ENCODE measurements at places on chromosomes 4 and X.

DNA sequence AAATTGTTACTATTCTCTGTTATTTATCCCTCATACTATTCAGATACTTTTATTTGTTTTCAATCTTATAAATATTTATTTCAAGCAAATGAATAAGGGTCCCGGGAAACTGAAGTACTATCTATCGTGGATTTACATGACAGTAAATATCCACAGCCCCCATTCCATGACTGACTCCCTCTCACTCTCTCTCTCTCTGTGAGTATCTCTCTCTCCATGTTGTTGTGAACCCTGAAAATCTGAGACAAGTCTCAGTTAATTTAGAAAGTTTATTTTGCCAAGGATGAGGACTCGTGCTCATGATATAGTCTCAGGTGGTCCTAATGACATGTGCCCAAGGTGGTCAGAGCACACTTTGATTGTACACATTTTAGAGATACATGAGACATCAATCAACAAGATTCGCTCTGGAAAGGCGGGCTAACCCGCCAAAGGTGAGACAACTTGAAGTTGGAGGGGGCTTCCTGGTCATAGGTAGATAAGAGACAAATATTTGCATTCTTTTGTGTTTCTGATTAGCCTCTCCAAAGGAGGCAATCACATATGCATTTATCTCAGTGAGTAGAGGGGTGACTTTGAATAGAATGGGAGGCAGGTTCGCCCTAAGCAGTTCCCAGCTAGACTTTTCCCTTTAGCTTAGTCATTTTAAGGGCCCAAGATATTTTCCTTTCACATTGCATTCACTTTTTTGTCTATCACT is 986.4 kb downstream of the NLGN4X start:
- DNase-seq = no peak

DNA sequence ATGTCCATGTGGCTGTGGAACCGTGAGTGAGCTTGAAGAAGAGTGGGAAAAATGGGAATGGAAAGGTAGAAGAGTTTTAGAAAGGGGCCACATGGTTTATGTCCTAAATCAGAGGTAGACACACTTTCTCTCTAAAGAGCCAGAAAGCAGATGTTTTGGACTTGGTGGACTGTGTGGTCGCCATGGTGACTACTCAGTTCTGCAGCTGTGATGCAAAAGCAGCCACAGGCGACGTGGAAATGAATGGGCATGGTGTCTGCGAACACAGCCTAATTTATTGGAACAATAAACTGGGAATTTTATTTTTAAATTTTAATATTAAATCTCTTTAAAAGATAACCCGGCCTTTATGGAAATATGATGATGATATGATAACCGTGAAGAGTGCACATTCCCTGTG is 386.0 kb upstream of the FAT1 start:
- DNase-seq = no peak

DNA sequence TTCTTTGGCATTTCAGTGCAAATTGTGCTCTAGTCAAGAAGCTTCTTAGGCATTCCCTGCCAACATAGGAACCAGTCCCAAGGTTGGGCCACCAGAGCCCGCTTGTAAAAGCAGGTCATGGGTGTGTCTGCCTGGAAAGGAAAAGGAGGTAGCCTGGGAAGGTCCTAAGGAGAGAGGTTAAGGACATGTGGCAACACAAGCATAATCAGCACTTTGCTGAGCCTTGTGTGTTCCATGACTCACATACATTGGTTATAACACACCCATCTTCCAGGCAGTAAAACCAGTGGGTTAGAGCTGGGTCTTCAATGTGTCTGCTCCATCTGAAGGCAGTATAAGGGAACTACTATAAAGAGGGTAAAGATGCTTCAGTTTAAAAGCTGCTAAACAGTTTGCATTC is 165.0 kb downstream of the FHIP1A start:
- no peak for DNase-seq

DNA sequence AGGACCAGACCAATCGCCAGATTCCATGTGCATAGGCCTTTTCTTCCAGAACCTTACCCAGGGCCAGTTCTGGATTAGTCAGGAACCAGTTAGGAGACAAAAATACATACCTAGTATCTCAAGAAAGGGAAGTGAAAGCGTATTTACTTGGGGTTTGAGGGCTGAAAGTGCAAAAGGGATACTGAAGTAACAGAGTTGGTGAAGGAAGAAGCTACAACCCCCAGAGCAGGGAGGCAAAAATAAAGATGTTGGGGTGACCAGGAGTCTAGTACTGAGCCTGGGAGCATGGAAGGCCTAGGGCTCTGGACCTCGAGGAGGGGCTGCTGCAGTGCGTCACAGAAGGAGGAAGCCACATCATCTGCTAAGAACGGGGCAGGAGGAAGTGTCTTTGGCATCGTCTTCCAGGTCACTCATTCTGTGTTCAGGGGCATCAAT is 38.3 kb downstream of the TKTL1 start:
- no peak for DNase-seq

GRCh38 chrX:67684136-67684535 is 140.3 kb downstream of the AR start:
- DNase-seq = no peak

GRCh38 chrX:105179644-105180043 is 40.9 kb downstream of the TEX13A start:
- DNase-seq = no peak

DNA sequence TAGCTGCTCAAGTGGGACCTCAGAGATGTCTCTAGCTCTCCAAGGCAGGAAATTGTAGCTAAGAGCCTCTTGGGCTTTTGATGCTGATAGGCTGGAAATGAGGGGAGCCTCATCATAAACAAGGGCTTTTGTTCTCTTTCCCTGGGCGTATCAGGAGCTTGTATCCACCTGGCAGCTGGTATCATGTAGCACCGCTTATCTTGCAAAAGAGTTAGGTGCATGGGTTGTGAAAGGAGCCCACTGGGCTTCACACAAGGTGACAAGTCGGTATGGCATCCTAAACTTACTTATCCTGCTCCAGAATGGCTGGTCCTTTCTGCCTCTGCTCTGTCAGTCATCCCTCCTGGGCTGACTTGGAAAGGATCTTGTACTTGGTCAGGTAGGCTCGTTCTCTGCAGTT is 565.8 kb downstream of the GRXCR1 start:
- no peak for DNase-seq

DNA sequence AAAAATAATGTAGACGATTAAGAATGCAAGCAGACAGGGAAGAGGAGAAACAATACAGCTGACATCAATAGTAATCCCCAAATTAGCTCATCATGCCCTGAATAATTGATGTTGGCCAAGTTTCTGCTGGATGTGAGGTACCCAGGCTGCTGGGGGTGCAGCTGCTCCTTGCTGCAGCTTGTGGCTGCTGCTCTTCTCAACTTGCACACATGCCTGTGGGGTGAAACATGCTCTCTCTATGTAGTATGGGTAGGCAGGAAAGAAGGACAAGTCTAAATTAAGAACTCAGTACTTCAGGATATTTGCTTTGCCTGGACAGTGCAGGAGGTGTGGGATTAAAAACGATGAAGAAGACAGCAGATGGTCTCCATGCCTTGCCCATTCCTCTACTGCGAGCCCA is 16.7 kb downstream of the EDA2R start:
- DNase-seq = no peak

GRCh38 chr4:100790836-100791615 is 273.2 kb upstream of the EMCN start:
- no peak for DNase-seq

DNA sequence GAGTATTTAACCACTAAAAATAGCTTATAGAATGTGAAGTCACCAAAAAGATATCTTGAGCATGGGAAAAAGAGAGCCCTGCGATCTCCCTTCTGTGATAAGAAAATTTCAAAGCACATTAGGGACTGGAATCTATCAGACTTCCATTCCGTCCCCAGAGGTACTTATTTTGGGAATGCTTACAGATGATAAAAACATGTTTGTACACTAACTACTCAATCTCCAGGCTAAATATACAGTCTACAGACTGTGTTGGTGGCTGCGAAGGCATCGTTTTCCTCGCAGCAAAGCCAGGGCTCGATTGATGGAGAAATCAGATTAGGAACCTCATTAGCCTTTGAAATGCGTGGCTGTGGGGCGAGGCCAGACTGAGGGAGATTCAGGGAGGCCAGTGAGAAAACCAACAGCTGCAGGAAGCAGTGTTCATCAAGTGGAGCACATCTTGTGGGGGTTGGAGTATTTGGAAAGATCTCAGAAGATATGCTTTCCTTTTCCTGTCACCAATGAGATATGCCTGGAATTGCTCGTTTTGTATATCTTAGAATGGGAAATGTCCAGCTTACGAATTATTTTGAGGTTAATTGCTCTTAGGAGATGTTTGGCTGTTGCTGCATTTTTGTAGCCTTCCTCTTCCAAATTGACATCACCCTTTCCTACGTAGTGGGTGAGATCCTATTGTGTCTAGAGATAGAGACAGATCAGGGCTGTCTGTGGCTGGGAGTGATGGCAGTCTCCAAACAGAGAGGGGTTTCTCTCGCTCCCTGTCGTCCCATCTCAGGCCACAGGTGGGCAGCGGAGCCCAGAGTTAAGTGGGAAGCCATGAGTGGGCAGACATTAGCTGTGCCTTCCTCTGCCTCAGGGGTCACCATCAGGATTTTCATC is 224.9 kb upstream of the FAT1 start:
- peak; percentile 40 for DNase-seq

DNA sequence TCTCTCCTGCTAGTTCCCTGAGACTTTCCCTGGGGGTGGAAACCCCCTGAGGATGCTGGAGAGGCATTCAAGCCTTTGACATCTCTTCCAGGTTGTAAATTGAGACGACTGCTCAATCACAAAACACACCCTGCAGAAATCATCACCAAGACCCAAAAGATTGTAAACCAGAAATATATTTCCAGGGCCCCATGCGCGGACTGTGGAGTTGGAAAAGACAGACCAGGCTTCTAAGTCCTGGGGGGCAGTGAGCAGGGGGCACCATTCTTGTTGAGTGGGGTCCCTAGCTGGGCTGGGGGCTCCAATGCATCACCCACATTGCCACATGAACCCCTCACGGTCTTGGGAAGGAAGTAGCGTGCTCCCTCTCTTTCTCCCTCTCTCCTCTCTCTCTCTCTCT is 87.9 kb upstream of the C4orf50 start:
- DNase-seq = no peak

GRCh38 chr4:35966566-35966965 is 277.7 kb downstream of the ARAP2 start:
- DNase-seq = no peak

DNA sequence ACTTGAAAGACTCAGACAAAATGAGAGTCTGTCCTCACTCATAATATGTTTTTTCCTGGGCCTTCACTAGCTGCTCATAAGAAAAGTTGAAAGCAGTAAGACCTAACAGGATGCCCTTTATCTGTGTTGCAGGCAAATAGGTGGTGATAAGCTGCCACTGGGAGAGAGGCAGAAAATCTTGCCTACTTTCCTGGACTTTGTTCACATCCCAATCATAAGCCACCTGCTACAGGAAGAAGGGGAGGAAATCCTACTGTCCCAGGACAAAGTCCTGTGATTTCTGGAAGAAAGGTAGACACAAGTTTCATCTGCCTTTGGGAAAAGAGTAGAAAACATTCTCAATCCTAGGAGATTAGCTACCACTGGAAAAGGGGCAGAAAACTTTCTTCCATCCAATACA is 13.3 kb upstream of the SPANXN2 start:
- DNase-seq = no peak

DNA sequence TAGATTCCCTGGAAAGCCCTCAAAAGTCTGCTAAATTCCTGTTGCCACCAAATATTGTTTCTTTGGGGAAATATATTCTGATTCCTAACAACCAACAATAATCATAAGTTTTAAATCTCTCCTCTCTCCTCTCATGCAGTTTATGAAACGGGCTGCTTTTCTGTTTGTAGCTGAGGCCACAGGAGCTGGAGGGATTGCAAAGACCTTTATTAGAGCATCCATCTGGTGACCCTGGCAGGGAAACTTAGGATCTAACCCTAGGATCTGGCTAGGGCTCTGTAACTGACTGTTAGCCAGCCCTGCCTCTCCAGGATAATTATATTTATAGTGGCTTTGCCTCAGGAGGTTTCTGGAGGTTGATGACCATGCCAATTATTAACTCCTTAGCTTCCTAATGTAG is 56.9 kb downstream of the SMAD1 start:
- no peak for DNase-seq

- no peak for DNase-seq
Observed at GRCh38 chr4:85886665-85887064, 411.7 kb downstream of the ARHGAP24 start.

- DNase-seq = no peak
Observed at GRCh38 chr4:77671051-77671450, 65.4 kb downstream of the CXCL13 start.

Measured in fibroblast of pulmonary artery (primary cell).